ENCODE measurements at places on chromosomes 7 and 10. TPM values are rescaled to one million over a fixed set of nuclear protein-coding genes. Genes with fewer than 3 reads are reported as not detected.

DNA sequence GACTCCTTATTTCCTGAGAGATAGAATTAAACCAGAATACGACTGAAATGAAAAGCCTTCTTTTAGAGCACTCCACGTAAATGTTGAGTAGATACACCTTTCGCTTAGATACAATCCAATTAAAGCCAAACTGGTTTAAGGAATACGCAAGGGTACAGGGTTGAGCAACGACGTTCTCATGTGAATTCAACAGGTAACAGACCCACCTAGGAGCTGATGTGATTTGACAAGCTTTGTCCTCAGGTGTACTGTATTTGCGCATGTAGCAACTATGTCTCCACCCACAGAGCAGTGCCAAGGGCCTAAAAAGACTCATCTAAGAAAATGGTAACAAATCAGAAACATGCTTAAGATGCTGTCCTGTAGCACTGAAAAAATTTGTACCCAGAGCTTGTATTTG is 139.6 kb downstream of the GATA3 start:
- no peak for DNase-seq

DNA sequence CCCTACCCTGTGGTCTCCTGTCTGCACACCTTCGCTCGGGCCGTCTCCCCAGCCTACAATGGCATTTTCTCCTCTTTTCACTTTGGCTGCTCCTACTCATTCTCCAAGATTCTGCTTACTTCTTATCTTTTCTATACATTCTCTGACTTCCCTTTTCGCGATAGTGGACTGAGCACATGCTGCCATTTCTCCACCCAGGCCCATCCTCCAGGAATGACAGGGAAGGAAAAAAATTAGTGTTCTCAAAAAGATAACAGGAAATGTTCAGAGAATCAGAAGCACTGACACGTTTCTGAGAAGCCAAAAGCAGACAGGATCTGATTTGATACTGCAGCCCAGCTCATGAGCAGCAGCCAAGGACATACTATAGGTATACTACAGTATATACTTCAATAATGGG is 6.4 kb upstream of the ANXA11 start:
- no peak for DNase-seq

DNA sequence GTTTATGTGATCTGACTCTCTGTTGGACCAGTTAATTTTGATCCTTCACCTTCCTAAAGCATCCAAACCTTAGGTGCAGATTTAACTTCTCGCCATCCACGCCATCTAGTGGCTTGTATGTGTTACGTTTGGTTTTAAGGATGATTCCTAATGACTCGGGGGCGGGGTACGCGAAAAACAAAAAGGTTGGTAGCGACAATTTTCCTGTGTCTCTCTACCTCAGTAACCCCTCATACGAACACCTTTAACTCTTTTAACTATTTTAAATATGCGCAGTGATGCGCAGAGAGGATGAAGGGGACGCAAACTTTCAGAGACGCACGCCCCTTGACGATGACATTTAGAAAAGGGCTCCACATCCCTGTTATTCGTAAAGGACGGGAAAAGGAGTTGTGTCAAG is 714 bp upstream of the KCND2 start:
- no peak for DNase-seq

The SPDYE18 gene
- polyA plus RNA-seq, result not detected

DNA sequence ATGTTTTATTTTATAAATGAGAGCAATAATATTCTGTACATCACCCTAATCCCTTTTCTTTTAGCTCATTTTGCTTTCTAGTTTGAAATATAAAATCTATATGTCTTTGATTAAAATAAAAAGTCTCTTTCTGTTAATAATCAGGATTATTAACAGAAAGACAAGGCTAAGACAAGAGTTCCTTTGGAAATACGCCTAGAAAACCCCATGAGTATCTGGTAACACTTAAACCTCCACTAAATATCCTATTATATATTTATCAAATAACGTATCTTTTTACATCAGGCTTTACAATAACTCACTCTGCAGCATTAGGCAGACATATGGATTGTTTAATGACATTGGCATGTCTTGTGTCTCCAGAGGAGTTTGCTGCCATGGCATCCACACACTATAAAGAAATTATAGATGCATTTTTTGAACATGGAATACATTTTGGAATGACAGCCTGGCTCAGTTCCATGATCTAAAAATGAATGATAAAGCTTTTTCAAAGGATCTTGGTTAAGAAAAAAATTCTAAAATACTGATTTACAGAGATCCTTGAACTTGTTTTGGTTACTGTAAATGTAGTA is 98.7 kb downstream of the TMEM26 start:
- DNase-seq, result no peak

DNA sequence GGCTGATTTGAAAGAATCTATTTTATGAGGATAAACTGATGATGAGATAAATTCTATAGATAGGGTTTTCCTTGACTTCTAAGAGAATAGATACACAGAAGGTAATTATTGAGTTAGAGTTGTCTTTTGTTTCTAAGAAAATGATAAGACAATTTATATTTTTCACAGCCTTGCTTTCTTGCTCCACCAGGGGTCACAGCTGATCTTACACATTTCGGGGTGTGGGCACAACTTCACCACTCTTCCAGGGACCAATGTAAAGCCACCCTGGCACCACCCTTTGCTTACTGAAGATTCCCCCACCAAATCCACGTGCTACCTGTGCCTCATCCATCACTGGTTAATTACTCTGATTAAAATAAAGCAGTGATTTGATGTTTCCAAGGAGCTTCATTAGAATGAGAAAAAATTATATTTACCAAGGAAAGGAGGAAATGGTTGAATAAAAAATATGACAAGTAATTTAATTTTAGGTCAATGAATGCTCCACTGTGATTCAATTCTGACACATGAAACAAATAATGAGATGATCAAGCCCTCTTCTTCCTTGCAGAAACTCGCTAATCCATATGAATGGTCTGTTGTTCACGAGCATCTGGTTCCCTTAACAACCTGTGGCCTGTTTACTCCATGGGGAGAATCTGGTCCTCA is 177.3 kb upstream of the TNS3 start:
- DNase-seq, result no peak

DNA sequence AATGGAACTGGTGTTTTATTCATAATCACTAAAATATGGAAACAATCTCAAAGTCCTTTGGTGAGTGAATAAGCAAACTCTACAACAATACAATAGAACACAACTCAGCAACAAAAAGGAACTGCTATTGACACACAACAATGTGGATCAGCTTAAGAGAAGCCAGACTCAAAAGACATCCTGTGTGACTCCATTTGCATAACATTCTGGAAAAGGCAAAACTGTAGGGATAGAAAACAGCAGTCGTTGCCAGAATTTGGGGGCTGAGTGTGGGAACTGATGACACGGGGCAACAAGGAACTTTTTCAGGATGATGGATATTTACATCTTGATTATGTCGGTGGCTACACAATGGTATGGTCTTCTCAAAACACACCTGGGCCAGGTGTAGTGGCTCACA is 32.4 kb upstream of the SVIL start:
- DNase-seq, result no peak

The GIMAP2 gene
- polyA plus RNA-seq, result 63.1 TPM

DNA sequence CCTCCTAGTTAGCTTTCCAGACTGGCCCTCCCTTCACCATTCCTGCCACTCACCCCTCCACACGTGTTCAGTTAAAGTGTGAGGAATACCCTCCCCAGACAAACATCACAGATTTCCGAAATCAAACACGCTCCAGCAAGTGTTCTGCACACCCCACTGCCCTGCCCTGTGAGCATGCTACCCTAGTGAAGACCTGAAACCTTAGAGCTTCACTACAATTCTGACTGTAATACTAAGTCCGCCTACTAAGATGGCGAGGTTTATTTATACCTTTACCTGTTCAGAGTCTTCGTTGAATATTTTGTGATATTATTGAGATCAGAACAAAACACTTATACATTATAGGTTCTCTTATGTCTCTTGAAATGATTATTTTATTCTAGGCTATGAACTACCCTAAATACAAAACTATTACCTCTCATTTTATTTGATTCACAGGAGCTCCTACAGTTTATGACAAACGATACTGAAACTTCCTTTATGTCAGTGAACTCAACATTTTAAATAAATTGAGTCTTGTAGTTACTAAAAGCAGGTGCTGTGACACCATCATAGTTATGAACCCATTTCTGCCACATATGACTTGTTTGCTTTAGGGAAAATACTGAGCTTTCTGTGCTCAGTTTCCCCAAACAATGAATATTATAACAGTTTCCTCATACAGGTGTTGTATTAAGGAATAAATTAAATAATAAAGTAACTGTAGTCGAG is 8.6 kb downstream of the SCIN start:
- no peak for DNase-seq

- no peak for DNase-seq
Measured at GRCh38 chr7:26306790-26307189, 15.1 kb downstream of the SNX10 start.

- DNase-seq, result no peak
Measured at GRCh38 chr7:47414342-47415317, 167.3 kb downstream of the TNS3 start.

DNA sequence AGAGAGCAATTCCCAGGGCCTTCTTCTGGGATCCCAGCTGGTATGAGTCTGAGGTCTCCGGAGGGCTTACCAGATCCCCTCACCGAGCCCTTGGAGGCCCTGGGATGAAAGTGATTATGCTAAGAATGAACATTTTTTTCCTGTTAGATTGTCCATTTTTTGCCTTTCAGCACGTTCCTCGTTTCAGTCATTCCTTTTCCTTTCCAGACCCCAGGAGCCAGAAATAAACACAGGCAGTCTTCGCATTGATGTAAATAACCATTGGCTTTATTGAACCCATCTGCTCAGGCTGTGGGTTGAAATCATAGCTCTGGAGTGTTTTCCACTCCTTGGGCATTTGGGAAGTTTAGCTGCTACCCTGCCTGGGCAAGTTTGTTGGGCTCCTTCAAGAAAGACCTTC is 320.9 kb upstream of the AUTS2 start:
- DNase-seq, result no peak

- DNase-seq, result no peak
Measured at GRCh38 chr7:20597339-20597738, 18.1 kb upstream of the ABCB5 start.

DNA sequence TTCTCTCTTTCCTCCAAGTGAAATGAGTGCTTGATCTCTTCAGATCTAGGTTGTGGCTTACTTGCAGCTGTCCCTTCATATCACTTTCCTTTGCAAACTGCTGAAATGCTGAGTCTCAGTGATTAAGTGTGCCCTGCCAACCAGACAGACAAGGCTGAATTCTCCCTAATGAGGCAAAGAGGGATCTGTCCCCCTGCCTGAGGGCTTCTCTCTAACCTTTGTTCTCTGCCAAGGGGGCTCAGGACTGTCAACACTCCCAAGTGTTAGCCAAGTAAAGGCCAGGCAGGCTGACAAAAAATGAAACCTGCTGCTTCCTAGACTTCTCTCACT is at the start of gene MSS51:
MSS51 (minus strand) TSS at position 24 of the 330 bp plus-strand sequence. CDS start 5,277 bp downstream, outside the sequence.
- DNase-seq, result no peak

GRCh38 chr10:99430116-99430450 is 341 bp downstream of the GOT1 start:
- DNase-seq, result no peak

DNA sequence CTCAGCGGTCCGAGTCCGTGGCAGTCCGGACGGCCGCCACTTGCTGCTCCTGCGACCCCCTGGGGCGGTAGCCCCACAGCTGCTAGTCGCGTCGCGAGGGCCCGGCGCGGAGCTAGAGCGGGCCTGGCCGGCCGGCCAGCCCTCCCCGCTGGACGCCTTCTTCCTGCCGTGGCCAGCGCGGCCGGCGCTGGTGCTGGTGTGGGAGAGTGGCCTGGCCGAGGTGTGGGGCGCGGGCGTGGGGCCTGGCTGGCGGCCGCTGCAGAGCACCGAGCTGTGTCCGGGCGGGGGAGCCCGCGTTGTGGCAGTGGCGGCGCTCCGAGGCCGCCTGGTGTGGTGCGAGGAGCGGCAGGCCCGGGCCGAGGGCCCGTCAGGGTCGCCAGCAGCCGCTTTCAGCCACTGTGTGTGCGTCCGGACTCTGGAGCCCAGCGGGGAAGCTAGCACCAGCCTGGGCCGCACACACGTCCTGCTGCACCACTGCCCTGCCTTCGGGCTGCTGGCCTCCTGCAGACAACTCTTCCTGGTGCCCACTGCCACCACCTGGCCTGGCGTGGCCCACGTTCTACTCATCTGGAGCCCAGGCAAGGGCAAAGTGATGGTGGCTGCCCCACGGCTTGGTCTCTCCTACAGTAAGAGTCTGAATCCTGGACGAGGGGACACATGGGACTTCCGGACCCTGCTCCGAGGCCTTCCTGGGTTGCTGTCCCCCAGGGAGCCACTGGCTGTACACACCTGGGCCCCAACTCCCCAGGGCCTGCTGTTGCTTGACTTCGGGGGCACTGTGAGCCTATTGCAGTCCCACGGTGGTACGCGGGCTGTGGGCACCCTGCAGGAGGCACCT is 631 bp downstream of the HPS6 start:
- DNase-seq, result no peak

The NUDT13 gene
- 0.77 TPM for polyA plus RNA-seq

DNA sequence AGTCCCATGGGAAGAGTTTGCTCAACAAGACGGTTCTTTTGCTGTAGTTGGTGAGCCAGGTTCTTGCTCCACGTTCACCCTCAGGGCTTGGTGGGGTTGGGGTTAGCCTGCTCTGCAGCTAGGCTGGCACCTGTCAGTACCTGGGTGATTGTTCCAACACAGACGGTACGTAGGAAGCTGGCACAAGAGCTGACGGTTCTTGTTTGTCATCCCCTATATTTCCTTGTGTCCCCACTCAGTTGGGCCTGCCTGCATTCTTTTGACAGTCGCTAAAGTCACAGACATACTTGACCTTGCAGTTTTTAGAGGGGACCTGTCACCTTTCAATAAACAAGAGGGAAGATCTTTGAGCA is 40.2 kb upstream of the SYPL1 start:
- DNase-seq, result no peak

DNA sequence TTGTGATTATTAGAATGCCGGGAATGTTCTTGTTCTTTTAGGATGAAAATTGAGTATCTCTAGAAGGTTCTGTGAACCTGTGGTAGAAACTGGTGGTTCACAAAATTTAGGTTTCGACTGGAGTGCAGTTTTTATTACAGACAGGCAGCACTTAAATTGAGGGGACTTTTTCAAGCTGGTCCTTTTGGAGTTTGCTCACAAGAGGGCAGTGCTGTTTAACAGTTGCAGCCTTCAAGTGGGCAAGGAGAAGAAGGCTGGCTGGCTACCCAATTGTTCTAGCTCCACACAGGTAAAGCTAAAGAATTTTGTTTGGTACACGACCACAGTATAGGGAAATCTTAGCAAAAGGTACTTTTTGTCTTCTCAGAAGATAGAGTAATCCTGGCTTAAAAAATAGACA is 233.6 kb downstream of the SNX13 start:
- DNase-seq, result peak; percentile 5

The DEPP1 gene
- polyA plus RNA-seq, result not detected

The POLD2 gene
- 39.8 TPM for polyA plus RNA-seq

The SFRP4 gene
- not detected for polyA plus RNA-seq

The MCU gene
- polyA plus RNA-seq, result 11.6 TPM

DNA sequence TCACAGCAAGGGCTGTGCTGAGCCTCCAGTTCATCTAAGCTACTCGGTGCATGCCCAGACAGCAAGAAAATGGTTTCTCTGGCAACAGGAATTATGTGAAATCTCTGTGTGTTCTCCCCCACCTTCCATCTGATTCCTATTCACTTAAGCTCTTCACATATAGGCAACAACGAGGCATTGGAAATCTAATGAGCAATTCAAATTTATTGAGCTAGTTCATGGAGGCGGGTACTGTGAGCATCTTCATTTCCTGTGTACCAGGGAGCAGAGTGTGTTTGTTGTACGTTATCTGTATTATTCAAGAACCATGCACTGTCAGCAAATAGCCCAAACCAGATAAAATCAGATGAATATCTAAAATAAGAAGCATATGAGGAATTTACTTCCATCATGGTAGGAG is 739.1 kb downstream of the MAGI2 start:
- DNase-seq, result no peak

Measured in immature natural killer cell (primary cell).